H9 (cell line): ENCODE measurements at places on chromosomes 6 and 20.

- DNase-seq: no peak
Measured at GRCh38 chr6:128271527-128271926, 248.9 kb downstream of the PTPRK start.

DNA sequence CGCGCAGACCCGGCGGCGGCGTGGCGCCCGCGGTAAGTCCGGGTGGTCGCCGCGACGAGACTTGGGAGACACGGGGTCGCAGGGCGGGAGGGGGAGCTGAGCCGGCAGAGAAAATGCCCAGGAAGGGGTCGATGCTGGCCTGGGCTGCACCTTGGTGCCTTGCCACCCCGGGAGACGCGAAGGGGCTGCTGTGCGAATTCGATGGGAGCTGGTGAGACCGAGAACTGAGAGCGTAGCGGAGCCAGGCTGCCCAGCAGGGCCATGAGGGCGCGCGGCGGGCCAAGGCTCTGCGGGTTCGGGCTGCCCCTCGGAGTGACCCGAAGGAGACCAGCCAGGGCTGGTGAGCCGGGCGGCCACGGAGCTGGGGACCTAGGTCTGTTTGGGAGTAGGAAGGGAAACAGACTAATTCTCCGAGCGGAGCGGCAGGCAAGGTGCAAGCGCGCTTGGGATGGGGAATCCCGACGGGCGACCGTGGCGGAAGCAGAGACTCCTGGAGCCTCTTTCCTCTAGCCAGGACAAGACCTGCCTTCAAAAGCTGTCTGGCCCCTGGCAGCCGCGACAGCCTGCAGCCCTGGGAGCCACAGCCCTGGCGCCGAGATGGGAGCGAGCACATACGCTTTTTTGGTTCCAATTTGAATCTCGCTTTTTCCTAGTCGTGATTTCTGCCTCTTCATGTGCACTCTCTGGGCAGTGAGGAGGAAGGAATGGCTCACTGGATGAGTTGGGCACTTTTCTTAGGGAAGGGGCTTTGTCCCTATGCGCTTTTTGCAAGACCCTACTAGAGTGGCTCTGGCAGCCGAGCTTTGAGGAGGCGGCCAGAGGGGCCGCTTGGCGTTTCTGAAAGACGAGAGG lies 691 bp downstream of the SYNDIG1 start:
- DNase-seq: peak; percentile 54

DNA sequence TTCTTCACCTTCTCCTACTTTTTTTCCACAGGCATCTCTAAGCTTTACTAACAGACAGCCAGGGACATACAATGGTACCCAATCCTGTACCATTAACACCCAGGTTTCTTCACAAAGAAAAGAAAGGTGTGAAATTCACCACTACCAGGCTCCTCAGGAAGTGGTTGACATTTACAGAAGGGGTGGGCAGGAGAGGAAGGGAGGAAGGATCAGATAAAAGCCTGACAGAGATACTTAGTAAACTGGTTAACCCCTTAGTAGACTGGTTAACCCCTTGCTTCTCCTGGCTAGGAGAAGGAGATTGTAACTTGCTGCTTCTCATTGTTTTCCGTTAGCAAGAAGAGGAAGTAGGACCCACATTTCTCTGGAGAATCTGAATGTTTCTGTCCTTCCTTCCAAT lies 7.2 kb downstream of the SAMD3 start:
- DNase-seq: peak; percentile 36

GRCh38 chr20:24608926-24609667 lies 139.7 kb downstream of the SYNDIG1 start:
- DNase-seq: no peak

- no peak for DNase-seq
Measured at GRCh38 chr20:11248687-11249638, 575.2 kb upstream of the JAG1 start.

GRCh38 chr6:51866867-51867266 lies 220.5 kb downstream of the PKHD1 start:
- no peak for DNase-seq
